ENCODE measurements at places on chromosomes 4 and X.

GRCh38 chrX:106774981-106775380 is 27.5 kb upstream of the TBC1D8B start:
- no peak for DNase-seq

- DNase-seq: no peak
Observed at GRCh38 chr4:40448875-40449274, 113.7 kb downstream of the CHRNA9 start.

GRCh38 chrX:148958901-148959300 is 458.5 kb downstream of the AFF2 start:
- DNase-seq: no peak

DNA sequence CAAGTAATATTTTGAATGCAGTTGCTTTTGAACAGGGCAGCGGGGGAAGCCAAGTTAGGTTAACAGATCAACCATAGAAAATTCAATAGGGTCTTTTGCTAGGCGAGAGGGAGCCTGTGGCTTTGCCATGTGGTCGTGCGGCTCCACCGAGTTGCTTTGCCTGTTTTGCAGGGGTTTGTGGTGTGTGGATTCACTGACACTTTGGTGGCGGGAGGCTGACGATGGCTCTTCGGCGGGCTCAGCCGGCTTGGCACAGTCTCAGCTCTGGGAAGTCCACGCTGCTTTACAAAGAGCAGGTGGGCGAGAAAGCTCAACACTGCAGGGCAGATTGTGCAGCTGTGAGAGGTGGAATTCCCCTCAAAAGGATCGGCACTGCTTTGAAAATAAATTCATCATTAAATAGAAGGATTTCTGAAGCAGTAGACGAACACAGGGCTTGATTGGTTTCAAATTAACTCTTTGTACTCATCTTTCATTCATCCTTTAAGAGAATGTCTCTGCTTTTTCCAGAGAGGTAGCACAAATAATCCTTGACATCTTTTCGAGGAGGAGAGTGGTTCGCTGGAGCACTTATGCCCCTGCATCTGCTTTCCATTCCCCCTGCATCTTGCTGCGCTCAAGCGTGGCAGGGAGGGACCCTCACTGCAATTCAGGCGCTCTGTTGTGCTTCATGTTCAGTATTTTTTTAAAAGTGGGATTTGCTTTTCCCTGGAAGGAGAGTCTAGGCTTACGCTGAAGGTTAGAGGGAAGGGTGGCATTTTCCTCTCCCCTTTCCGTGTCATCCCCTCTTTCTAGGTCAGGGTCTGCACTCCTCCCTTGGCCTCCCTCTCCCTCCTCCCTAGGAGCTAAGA is 201.8 kb upstream of the LEF1 start:
- no peak for DNase-seq

Data from MV-4-11 (cell line).